ENCODE measurements at places on chromosomes 5 and 9. TPM values are rescaled to one million over a fixed set of nuclear protein-coding genes. Genes with fewer than 3 reads are reported as not detected.

Gene SLC1A1
- not detected for total RNA-seq

Gene SLC34A3
- total RNA-seq, result not detected

- ATAC-seq, result peak; percentile 72
Measured at GRCh38 chr9:89983411-89983810, 378.6 kb downstream of the GADD45G start.

DNA sequence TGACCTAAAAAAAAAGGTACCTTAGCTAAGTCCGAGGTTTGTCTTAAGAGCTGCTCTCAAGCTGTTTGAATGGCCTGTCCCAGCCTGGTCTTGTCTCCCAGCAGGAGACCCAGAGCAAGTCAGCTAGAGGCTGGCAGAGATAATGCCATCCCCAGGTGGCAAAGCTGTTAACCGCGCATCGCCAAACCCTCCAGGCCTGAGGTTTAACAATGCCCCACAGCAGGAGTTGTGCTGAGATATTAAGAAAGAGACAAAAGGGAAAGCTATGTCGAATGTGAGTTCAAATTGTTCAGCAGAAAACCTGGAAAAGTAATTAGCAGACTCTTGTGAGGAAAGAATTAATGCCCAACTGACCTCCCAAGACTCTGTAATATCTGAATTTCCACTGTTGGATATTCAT, 187.1 kb downstream of the FSTL4 start:
- ATAC-seq, result no peak
